Stromal cell of bone marrow (primary cell): ENCODE measurements at places on chromosomes 5 and 9.

DNA sequence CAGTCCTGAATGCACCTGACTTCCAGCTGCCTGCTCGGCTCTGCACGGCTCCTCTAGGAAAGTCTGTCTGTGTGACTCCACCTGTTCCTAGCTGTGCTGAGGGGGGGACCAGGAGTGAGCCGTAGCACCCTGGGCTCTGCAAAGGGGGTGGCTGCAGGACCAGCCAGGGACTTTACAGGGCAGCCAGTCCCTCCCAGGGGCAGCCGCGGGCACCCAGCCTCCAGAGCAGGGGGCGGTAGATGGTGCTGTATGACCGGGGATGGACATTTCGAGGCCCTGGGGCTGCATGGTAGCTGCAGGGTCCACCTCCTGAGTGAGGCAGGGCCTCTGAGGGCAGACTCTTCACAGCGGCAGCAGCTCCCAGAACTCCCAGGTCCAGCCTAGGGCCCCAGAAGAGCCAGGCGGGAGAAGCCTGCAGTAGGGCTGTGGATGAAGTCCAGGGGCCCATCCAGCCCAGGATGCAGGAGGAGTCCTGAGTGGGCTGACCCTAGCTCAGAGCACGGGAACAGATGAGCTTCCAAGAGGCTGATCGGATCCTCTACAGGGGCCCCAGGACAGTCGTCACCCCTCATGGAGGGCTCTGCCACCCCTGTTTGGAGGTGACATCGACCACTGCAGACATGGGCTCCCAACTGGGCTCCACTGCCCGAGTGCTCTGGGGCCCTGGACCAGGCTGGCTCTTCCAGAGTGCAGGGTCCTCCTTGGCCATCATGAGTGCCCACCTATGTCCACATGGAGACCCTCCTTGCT, 105.4 kb downstream of the ZNF354C start:
- no peak for DNase-seq

DNA sequence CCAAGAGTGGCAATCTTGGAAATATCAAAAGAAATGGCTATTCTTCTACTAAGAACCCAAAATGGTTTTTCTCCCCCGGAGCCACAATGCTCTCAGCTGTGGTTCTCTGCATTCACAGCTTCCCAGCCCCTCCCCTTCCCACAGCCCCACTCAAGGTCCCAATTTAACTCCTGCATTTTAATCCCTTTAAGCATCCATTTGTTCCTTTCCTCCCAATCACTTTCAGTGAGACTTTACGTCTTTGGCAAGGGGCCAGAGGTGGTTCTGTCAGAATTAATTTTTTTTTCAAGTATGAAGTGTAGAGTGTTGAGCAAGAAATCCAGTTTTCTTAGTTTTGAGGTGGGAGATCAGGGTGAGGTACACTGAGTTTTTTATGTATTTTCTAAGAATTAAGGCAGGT, 256.9 kb downstream of the GLIS3 start:
- no peak for DNase-seq

- DNase-seq = no peak
These were observed 44.1 kb downstream of the ADGRV1 start for GRCh38 chr5:90602681-90603080.

DNA sequence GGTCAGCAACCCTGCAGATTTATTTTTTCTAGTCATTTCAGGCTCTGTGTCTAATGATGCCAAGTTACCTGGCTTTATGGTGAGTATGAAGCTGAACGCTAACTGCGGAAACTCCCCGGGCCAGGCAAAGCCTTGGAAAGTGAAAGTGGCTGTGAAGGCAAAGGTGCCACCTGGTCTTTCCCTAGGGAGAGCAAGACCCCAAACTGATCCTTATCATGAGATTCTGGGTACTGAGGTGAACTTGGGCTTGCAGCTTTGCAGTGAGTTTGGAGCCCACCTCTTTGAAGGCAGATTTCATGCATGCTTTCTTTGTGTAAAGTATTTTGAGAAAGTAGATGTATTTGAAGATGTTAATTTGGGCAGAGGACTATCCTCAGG, 63.3 kb downstream of the CARTPT start:
- no peak for DNase-seq

GRCh38 chr9:122536134-122536533, 9.0 kb upstream of the OR1N1 start:
- no peak for DNase-seq

- DNase-seq = no peak
These were observed 972.6 kb upstream of the EDIL3 start for GRCh38 chr5:85357309-85357708.

- no peak for DNase-seq
These were observed 190.9 kb downstream of the FSTL4 start for GRCh38 chr5:133421394-133421793.

DNA sequence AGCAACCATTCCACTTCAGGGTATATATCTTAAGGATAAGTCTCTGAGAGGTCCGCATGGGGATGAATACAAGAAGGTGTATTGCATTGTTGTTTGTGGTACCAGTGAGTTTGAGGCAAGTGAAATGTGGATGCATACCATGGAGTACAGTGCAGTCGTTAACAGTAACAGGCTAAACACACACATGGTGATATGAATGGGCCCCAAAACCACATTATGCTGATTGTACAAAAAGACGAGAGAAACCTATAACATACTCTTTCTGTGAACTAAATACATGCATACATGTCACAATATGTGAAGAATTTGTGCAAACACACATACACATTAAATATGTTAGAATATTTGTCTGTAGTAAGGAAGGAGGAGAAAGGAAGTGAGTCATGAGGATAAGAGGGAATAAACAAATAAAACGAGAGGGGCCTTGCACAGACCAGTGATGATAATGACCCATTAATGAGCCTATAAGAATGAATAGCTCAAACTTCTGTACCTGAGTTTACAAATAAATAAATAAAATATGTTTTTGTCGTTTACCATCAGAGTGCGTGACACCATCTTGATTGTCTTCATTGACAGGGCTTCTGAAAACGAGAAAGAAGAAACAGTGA, 66.5 kb upstream of the RICTOR start:
- no peak for DNase-seq

DNA sequence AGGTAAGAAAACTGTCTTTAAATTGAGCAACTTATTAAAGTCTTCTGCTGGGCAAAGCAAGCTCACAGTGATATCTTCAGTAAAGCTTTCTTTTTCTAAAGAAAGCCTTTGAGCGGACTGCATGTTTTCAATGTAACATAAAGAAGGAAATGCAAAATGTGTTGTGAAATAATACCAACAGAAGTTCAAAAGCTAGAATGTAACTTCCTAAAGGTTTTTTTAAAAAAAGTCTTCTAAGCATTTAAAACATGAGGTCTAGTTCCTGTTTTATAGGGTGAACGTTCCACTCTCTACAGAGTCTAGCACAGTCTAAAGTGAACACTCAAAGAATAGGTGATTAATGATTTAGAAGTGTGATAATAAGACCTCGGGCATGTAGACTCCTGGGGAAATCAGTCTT, 62.9 kb downstream of the DENND1A start:
- no peak for DNase-seq

DNA sequence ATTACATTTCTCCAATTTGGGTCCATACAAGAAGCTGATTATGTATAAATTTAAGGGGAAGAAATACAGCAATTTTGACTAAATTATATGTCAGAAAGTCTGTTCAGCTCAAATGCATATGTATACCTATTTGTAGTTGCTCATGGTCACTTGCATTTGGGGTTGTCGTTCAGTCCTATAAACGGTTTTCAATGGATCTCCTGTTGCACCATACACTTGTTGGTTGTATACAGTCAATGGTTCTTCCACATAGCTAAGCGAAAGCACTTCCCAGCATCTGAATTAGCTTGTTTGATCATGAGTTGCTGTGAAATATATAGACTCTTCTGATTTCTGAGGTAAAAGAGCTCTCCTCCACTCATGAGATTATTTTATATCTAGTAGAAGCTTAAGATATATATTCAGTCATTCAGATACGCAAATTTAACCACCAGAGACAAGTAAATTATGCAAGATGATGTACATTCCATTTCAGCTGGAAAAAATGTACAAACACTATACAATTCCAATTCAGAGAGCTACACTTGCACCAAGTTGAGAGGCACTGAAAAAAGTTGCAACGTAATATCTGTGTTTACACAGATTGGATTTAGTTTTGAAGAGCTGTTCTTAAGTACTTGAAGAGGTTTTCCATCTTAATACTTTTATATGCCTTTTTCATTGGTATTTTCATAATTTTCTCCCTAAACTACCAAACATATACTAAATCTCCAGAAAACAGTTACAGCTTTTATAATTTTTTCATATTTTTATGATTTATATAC, 64.4 kb upstream of the POU5F2 start:
- no peak for DNase-seq

DNA sequence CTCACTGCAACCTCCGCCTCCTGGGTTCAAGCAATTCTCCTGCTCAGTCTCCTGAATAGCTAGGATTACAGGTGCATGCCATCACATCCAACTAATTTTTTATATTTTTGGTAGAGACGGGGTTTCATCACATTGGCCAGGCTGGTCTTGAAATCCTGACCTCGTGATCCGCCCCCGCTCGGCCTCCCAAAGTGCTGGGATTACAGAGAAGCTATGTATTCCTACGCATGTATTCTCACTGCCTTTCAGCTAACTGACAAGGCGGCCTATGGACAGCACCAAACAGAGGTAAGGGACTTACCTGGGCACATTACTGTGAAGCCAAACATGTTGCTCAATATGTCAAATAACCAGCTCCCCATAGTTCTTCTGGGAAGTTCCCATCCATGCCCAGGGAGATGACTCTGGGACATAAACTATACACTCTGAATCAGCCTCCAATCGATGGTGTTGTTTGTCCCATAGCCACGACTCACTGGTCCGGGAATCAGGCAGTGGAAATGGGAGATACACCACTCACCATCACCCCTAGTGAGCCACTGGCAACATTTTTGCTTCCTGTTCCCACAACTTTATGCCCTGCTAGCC, 114.6 kb downstream of the SYK start:
- DNase-seq = peak; percentile 54

DNA sequence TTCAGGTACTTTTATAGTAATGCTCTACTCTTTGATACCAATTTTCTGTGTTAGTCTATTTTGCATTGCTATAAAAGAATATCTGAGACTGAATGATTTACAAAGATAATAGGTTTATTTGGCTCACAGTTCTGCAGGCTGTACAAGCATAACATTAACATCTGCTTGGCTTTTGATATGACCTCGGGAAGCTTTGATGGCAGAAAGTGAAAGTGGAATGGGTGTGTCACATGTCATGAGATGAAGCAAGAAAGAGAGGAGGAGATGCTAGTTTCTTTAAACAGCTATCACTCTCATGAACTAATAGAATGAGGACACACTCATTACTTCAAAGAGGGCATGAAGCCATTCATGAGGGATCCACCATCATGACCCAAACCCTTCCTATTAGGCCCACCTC, 270.9 kb upstream of the IL12B start:
- DNase-seq = no peak

DNA sequence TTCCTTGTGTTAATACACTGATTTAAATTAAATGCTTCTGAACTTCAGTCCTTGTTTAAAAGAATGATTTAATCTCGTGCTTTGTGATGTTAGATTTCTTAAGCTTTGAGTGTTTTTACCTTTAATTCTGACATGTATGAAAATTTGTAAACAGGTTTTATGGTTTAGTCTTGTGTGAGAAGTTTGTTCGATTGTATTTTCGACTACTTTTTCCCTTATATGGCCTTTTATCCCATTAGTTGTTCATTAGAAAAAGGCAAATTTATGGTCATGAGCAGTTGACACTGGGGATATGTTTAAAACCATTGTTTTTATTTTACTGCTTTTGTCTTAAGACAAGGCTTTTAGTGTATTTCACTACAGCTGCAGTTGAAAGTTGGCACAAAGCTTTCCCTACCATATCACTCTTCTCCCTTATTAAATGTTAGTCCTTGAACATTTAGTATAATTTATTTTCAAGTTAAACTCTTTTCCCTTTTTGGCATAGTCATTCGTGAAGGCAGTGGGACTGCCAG, 3.3 kb downstream of the UBE2R2 start:
- no peak for DNase-seq

GRCh38 chr9:77879437-77879943, 152.1 kb downstream of the GNAQ start:
- no peak for DNase-seq

DNA sequence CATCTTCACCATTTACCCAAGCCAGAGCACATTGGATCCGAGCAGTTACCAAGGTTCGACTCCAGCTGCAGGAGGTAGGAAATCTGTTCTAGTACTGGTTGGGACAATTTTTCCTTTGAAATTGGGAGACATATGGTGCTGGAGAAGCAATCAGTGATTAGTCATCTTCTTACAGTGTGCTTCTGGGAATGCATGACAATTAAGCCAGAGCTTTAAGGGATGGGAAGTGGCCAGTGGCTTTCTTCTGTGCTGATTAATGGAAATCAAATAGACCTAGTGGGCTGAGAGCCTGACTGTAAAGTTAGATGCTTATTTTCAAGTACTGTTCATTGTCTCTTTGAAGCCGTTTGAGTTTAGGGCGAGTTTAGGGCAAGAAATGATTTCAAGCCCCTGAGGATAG, 152.1 kb downstream of the UNC13B start:
- peak; percentile 34 for DNase-seq

- DNase-seq = no peak
These were observed 527.0 kb upstream of the TUSC1 start for GRCh38 chr9:26205261-26205660.

GRCh38 chr9:128629852-128630545, 26.6 kb downstream of the DYNC2I2 start:
- DNase-seq = no peak

- peak; percentile 50 for DNase-seq
These were observed 2.1 kb upstream of the RFESD start for GRCh38 chr5:95644351-95645042.

GRCh38 chr5:59474324-59474723, 419.2 kb downstream of the PDE4D start:
- no peak for DNase-seq

GRCh38 chr5:2896371-2897275, 145.1 kb upstream of the IRX2 start:
- no peak for DNase-seq

GRCh38 chr5:26662806-26663360, 375.5 kb downstream of the CDH9 start:
- no peak for DNase-seq

DNA sequence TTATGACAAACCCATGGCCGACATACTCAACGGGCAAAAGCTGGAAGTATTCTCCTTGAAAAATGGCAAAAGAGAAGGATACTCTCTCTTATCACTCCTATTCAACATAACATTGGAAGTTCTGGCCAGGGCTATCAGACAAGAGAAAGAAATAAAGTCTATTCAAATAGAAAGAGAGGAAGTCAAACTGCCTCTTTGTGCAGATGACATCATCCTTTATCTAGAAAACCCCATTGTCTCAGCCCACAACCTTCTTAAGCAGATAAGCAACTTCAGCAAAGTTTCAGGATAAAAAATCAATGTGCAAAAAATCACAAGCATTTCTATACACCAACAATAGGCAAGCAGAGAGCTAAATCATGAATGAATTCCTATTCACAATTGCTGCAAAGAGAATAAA, 1799.9 kb upstream of the ACO1 start:
- no peak for DNase-seq

- DNase-seq = no peak
These were observed 177.4 kb downstream of the FER start for GRCh38 chr5:108925073-108925472.

DNA sequence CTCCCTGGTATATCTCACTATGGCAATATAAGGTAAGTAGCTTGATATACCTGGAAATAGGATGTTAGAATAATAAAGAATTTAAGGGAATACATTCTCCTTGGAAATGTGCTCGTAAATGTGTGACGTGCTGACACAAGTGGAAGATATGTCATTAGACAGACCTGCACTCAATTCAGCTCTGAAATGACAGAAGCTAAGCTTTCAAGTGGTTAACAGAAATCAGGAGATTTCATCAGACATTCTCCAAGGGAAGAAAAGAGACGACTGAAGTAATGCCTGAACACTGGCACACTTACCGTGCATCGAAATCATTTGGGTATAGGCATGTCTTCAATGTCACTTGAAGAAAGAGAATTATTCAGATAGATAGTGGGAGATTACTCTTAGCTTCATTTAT, 933.3 kb upstream of the CTNND2 start:
- DNase-seq = no peak
